ENCODE measurements at places on chromosomes 7 and 10.

GRCh38 chr7:139112741-139113250, 3.3 kb upstream of the ZC3HAV1 start:
- no peak for DNase-seq

DNA sequence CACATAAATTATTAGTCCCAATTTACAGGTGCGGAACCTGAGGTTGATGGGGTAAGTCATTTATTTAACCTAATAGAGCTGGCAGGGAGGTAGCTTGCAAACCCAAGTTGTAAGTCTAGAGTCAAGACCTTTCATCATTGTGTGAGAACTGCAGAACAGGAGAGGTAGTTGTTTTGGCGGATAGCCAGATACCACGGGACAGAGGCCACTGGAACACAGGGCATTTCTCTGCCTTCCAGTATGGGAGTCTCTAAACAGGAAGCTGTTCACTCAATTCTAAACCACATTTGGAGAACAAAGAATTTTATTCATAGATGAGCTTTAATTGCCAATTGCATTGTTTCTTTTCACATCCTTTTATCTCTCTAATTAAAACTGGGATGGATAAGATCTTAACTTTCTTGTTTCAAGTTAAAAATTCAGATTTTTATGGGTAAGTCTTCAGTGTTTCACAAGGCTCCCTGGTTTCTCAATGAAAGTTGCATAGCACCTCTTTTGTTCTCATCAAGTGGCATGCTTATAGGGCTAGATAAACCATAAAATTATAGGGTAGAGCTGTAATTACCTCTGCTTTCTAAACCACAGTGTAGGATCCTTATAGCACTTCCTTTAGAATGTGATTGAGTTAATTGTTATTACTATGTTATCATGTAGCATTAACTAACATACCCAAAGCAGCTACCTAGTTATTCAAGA, 489.0 kb downstream of the GATA3 start:
- no peak for DNase-seq

DNA sequence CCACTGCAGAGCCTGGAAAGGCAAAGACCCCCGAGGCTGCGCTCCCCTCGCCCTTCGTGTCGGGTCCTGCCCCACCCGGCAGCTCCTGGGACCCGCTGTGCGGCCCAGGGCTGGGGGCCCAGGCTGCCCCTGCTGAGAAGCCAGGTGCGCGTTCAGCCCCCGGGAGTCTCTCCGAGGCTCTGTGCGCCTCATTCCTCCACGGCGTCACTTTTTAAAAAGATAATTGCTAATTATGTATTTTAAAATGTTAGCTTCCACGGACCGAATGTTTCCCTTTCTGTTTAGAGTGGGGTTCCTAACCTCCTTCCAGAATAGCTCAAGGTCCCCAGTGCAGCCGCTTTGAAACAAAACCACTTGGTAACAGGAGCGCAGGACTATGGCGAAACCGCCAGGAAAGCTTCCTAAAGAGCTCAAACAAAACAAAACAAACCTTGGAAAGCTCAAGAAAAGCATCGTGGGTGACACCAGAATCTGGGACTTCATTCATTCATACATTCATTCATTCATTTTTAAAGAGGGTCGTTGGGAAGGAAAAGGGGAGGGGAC, 45.6 kb downstream of the PDIA4 start:
- DNase-seq, result peak; percentile 77

DNA sequence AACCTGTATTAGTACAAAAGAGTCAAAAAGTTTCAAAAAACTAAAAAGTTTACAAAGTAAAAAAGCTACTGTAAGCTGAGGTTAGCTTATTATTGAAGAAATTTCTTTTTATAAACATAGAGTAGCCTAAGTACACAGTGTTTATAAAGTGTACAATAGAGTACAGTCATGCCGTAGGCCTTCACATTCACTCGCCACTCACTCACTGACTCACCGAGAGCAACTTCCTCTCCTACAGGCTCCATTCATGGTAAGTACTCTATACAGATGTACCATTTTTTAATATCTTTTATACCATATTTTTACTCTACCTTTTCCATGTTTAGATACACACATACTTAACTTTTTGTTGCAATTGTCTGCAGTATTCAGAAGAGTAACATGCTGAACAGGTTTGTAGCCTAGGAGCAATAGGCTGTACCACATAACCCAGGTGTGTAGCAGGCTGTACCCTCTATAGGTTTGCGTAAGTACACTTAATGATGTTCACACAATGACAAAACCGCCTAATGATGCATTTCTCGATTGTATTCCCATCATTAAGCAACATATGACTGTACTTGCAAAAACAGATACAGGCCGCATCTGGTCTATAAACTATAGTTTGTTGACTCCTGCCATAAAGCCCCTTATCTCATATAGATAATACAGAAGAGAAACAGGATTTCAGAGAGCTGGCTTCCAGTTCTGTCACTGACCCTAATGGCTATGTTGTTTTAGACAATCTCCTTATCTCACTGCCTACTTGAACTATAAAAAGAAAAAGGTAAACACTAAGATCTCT, 438.8 kb downstream of the HTR7 start:
- no peak for DNase-seq

- DNase-seq, result no peak
Observed at GRCh38 chr7:127619681-127620405, 1.9 kb upstream of the PAX4 start.

GRCh38 chr10:114323023-114323422, 81.3 kb downstream of the AFAP1L2 start:
- DNase-seq, result no peak

DNA sequence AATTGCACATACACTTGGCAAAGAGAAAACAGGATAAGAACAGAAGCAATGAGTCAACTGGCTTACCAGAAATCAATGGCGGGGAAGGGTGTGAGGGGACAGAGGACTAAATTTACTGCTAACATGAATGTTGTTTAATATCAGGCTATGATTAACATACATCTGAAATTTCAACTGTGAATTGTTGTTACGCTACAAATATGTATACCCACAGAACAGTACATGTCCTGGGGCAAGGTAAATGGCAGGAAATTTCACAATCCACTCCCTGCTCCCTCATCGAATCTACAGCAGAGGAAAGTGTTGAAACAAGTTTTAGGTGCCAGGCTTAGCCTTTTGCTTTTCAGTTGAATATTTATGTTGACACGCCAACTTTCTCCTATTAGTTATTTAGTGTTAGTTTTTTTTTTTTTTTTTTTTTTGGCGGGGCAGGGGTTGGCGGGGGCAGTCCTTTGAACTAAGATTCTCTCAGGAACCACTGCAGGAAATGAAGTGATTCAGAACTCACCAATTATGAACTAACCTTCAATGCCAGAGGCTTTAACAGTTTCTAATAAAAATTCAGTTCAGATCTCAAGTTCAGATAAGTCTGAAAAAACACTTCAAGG, 99.0 kb downstream of the UBE2H start:
- DNase-seq, result no peak

GRCh38 chr10:118445535-118445934, 103.4 kb upstream of the FAM204A start:
- DNase-seq, result no peak

DNA sequence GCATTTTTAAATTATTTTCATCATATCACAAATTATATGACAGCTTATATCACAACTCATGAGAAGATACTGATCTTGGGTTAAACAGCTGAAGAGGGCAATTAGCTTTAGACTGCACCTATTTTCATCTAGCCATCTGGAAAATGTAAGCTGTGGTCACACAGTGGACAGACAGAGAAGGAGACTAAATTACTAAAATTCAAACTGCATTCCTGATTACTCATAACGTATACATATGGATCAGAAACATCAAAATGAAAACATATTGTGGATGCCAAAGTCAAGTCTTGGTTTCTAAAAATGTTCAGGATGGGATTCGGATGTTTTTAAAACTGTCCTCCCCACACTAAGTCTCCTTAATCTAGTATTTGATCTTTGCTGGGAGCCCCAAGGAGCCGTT, 6.6 kb downstream of the BBIP1 start:
- no peak for DNase-seq

- DNase-seq, result no peak
Observed at GRCh38 chr7:44141221-44141850, at the start of gene MYL7. MYL7 (minus strand) TSS chr7:44141332; CDS start chr7:44141305, 27 bp downstream.

DNA sequence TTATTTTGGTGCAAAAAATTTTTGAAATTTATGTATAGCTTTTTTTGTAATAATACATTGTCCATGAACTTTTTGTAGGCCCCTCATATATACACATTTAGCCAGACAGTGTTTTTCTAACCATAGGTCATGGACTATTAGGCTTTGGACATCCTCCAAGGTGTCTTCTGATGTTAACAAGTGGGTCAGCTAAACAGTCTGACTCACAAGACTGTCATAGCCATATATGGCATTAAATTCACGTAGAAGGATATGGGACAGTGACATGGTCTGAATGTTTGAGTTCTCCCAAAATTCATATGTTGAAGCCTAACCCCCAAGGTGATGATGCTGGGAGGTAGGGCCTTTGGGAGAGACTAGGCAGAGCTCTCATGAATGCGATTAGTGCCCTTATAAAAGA, 14.0 kb upstream of the NUB1 start:
- DNase-seq, result no peak

DNA sequence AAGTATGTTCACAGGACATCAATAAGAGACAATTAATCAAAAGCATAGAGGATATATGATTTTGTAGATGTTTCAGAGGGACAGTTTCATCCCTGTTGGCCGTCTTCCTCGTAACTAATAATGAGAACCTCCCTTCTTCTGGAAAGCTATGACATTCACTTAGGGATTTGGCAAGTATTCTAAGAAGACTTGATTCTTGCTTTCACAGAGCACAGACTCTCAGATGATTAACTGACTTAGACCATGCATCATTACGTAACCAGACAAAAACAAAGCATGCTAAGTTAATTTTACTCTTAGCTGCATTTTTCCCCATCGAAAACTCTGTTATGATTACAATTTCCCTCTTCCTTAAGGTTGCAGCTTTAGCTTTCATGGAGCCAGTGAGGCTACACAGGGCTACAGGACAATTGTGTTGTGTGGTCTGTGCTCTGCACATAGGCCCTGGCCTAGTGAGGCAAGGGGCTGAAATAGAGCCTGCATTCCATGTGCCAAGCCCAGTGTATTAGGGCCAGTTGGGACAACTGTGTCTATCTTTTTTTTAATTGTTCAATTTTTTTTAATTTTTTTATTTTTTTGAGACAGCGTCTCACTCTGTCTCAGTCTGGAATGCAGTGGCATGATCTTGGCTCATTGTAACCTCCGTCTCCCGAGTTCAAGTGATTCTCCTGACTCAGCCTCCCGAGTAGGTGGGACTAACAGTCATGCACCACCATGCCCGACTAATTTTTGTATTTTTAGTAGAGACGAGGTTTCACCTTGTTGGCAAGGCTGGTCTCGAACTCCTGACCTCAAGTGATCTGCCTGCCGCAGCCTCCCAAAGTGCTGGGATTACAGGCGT, 105.3 kb downstream of the PLXDC2 start:
- no peak for DNase-seq

- DNase-seq, result no peak
Observed at GRCh38 chr10:60212195-60212594, 177.5 kb downstream of the ANK3 start.

DNA sequence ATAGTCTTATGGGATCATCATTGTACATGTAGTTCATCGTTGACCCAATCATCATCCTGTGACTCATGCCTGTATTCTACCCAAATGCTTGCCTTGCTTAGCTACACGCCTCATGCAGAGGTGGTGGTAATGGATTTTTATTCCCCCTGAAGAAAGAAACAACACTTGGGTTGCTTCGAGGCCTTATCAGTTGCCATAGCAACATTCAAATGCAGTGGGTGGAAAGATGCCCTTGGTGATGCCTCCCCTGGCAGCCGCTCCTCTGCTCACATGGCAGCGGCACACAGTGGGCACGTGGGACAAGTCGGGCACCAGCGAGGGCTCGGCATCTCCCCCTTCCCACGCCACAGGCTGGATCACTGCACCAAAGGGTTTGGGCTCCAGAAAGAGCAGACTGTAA, 54.0 kb upstream of the NMT2 start:
- DNase-seq, result no peak

- no peak for DNase-seq
Observed at GRCh38 chr7:47231032-47231431, 350.9 kb downstream of the TNS3 start.

DNA sequence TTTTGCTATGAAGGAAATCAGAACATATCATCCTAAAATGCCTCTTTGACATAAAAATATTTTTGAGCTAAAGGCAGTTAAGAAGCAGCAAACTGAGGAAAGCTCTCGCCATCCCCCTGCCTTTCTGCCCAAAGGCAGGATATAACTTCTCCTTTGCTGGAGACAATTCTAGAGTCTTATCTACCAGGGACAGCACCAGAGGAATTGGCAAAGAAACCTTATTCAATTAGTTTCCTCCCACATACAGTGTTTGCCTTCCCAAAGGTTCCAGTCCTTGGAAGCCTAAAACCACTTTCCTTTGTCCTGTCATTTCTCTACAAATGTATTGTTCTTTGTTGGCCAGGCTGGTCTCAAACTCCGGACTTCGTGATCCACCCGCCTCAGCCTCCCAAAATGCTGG, 33.7 kb downstream of the MASTL start:
- no peak for DNase-seq

GRCh38 chr7:98771519-98771918, 98.3 kb downstream of the TMEM130 start:
- DNase-seq, result no peak

DNA sequence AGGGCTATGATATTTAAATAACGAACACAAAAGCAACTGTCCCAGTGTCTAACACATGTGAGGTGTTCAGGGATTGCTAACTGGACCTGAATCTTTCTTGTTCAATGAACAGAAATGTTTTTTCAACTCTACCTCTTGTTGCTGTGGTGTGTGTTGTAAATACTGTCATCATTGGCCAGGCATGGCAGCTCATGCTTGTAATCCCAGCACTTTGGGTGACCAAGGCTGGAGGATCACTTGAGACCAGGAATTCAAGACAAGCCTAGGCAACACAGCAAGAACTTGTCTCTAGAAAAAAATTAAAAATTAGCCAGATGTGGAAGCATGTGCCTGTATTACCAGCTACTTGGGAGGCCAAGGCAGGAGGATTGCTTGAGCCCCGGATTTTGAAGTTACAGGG, 1250.9 kb downstream of the TYW1 start:
- no peak for DNase-seq

GRCh38 chr7:31508823-31509222, 5.1 kb upstream of the ITPRID1 start:
- DNase-seq, result no peak

Measured in cerebellar cortex (tissue), 1 donor.